ENCODE measurements at places on chromosomes 4 and X.

GRCh38 chr4:34566091-34566490 lies 1678.2 kb downstream of the ARAP2 start:
- H3K36me3 ChIP-seq, result no peaks in the 10 kb centered on the region
- H3K27ac ChIP-seq, result no peak overlapping the region
- DNase-seq, result no peak
- H3K4me1 ChIP-seq, result no peaks in the 10 kb centered on the region
- H3K4me3 ChIP-seq, result no peak overlapping the region

GRCh38 chr4:110624398-110624780 lies 1.5 kb upstream of the PITX2 start:
- no peak overlapping the region for H3K27ac ChIP-seq
- no peak overlapping the region for H3K4me3 ChIP-seq
- DNase-seq, result no peak
- peaks cover 8% of the 10 kb centered on the region for H3K4me1 ChIP-seq
- H3K36me3 ChIP-seq, result no peaks in the 10 kb centered on the region

DNA sequence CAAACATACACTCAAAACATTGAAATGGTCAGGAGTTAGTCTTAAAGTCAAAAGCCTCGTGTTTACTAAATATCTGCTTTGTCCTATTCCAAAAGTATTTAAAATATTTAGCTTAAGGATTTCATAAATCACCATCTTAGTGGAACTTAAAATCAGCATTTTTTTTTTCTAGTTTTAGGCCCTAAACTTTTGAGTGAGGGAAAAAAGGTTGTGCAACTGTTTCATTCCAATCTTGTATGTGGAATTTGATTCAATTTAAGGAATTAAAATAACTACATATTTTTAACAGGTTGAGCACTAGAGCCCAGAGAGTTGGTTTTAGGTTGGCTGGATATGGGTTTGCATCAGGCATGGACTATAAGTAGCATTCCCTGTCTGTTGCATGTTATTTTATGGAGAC lies 35.7 kb upstream of the ANK2 start:
- no peak for DNase-seq
- no peak overlapping the region for H3K4me3 ChIP-seq
- H3K27ac ChIP-seq, result no peak overlapping the region
- no peaks in the 10 kb centered on the region for H3K27me3 ChIP-seq
- H3K36me3 ChIP-seq, result no peaks in the 10 kb centered on the region

- H3K4me1 ChIP-seq, result no peaks in the 10 kb centered on the region
- no peak overlapping the region for H3K4me3 ChIP-seq
- H3K36me3 ChIP-seq, result no peaks in the 10 kb centered on the region
- no peak for DNase-seq
- H3K27ac ChIP-seq, result no peak overlapping the region
These were observed 38.4 kb downstream of the FAT4 start for GRCh38 chr4:125353131-125353530.

DNA sequence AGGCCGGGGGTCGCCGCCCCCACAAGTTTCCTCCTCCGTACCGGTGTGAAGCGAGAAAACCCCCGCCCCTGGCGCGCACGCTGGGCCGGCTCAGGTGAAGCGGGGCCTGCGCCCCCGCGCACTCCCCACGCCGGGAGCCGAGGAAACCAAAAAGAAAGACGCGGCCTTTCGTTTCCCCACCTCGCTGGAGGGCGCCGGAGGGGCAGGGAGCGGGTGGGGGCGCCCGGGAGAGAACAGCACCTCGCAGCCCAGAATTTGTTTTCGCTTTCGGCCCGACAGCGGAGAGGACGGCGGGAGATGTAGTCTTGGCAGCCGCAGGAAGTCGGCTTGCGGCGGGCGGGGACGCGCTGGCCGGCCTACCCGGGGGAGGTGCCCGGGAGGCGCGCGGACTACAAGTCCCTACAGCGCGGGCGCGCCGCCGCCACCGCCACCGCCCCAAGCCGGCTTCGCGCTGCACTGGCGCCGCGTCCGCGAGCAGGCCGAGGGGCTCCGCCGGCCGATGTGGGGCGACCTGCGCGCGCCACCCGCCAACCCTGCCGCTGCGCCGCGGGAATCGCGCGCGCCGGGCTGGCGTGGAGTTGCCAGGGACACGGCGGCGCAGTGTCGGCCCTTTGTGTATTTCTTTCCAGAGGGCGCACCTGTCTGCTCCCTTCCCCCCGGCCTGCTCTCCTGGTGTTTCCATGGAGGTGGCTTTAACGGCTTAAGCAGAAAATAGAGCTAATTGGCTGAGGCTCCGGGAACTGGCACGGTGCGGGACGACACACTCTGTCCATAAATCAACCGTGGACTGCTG lies at the start of gene OTUD4:
Gene OTUD4, minus strand, starts transcription at position 292 of the 793 bp plus-strand sequence. CDS start 616 bp downstream, outside the sequence.
- peaks cover 18% of the 10 kb centered on the region for H3K4me1 ChIP-seq
- no peaks in the 10 kb centered on the region for H3K27me3 ChIP-seq
- peak within 1 kb of the TSS; percentile 78 for H3K4me3 ChIP-seq

DNA sequence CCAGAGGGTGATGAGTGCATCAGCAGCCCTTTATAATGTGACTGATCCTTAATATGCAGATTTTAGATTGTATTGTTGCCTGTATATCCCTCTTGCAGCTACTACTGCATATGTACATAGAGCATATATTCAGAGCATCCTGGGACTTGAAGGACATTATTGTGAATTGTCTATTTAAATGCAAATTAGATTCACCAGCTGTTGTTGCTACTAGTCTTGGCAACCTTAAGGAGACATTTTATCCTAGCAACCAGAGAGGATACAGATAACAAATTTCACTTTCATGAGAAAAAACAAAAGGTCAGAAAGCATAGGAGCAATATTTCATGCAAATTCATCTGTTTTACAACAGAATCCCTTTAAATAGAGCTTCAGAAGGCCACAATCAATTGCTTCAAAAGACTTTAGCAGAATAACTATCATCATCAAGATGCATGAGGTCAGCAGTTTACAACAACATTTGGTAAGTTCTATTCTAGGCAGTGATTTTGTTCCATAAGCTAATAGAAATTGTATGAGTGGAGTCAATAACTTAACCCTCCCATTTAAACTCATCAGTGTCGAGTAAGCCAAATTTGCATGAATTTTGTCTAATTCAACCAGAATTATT lies 148.6 kb downstream of the GC start:
- no peak for DNase-seq
- no peaks in the 10 kb centered on the region for H3K4me1 ChIP-seq
- no peak overlapping the region for H3K4me3 ChIP-seq
- H3K27me3 ChIP-seq, result no peaks in the 10 kb centered on the region
- no peak overlapping the region for H3K27ac ChIP-seq

GRCh38 chr4:147599769-147600168 lies 17.4 kb upstream of the TMEM184C start:
- no peak overlapping the region for H3K4me3 ChIP-seq
- peaks cover 4% of the 10 kb centered on the region for H3K4me1 ChIP-seq
- no peaks in the 10 kb centered on the region for H3K36me3 ChIP-seq
- H3K27me3 ChIP-seq, result no peaks in the 10 kb centered on the region

GRCh38 chrX:26783512-26784225 lies 567.7 kb downstream of the MAGEB5 start:
- no peaks in the 10 kb centered on the region for H3K27me3 ChIP-seq
- no peaks in the 10 kb centered on the region for H3K36me3 ChIP-seq
- H3K4me3 ChIP-seq, result no peak overlapping the region
- H3K27ac ChIP-seq, result peak overlapping the region; percentile 87
